ENCODE measurements at places on chromosomes 7 and 10.

GRCh38 chr10:5606864-5607263 is 59.5 kb downstream of the ASB13 start:
- DNase-seq = no peak

DNA sequence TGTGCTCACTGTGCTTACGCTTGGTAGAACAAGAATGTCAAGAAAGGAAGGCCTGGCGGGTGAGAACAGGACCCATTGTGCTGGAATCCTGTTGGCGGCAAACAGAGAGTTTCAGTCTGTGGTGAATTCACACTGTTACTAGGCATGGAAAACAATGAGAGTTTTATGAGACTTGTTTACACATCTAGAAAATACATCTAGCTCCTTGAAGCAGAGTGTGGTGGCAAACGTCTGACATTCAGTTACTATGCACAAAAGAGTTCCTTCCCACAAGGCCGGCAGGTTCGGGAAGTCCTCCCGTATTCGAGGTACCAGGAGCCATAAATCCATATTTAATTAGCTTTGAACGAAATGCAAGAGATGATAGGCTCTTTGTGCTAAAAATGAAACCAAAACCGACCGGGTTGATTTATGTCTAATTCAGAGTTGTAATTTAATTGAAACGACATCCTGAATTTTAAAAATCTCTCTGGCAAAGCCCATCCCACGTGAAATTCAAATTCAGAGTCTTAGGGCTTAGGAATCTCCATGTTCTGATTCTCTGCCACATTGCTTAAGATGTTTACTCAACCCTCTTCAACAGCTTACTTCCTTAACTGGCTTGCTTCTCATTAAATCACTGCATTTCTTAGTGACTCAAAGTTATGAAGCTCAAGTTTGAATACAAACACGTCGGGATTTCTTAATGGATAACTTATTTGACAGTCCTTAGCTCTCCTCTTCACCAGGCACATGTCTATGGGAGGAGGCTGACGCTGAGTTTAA is 299.9 kb upstream of the PITRM1 start:
- DNase-seq = no peak

DNA sequence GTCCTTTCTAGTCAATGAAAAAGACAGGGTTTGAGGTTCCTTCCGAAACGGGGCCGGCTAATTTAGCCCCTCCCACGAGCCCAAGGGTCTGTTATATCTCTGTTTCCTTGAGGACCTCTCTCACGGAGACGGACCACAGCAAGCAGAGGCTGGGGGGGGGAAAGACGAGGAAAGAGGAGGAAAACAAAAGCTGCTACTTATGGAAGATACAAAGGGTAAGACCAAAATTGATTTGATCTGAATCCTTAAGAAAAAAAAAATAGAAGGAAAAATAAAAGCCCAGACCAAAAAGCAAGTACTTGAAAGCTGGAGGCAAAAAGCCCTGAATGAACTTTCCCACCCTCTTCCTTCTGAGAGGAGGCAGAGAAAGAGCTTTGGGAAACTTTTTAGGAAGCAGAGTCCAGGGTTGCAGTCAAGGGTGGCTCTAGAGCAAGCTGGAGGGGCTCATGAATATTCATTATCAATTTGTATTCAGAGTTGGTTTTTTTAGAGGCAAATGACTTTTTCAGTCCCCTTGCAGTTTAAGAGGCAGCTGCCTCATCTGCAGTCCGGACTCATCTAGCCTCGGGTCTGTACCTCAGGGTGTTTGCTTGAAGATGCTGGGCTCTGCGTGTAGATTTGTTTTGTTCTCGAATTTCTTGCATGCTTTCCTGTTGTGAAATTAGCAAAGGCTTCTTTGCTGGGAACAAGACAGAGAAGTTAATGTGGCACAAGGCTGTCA is at the start of gene ENTPD1:
Gene ENTPD1, plus strand, starts transcription at position 123 of the 721 bp plus-strand sequence. Its CDS starts 77 bp downstream, at position 200.
- no peak for DNase-seq

DNA sequence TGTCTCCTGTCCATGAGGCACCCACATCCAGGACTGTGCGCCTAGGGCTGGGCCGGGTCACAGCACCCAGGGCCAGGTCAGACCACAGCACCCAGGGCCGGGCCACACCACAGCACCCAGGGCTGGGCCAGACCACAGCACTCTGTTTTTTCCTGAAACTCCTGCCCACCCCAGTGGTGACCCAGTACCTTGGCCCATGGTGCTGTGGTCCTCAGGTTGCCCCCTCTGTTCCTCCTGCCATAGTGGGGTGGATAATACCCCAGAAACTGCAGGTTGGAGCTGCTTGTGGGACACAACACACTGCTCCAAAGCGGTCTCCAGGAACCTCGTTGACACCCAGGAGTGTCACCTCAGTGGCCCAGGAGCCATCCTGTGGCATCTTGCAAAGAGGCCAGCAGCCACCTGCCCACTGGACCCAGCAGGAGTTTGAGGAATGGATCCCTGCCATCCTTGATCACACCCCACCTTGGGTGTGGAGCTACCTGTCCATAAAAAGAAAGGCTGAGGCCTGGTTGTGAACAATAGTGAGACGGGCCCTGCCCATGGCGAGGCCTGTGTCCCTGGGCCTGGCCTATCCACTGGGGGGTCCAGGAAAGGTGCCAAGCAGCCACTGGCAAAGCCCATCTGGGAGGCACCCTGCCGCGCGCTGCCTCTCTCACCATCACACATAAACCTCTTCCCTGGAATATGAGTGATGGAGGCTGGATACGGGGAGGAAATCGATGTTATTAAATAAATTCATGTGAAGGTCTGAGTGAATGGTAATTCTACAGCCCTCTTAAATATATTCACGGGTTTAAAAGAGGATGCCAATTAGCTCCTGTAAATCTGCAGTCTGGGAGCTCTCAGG is 89.0 kb downstream of the NKX6-2 start:
- DNase-seq = no peak

DNA sequence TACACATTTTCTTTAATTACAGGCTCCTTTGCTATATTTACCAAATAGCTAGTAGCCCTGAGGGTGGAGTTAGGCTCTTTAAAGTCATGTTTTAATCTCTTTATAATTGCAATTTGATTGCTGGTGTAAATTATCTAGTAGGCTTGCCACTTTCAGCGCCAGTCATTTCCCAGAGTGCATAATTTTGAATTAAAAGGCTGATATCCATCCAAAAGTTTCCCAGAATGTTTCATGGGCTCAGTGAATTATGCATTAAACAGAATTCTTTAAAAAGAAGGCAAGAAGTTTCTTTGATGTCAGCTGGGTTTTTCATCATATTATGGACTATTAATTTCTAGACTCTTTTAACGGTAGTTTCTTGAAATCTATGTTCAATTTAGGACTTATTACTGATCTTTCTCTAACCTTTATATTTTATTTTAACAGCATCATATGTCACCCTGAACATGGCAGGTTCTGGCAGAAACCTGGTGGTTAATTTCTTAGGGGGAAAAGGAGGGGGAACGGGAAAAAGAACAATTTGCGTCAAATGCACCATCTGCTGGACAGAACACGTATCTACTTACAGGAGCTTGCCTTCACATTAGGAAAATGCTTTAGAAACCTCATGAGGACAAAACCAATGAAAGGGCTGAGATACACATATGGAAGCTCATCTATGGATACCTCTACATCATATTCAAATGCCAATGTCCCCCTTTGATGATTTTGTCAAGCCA is 171.1 kb downstream of the GRM3 start:
- DNase-seq = peak; percentile 12

- no peak for DNase-seq
Observed at GRCh38 chr10:2548071-2548470, 519.3 kb upstream of the PFKP start.

GRCh38 chr10:84333864-84334451 is 5.6 kb downstream of the CCSER2 start:
- DNase-seq = no peak

- no peak for DNase-seq
Observed at GRCh38 chr7:20601121-20601520, 14.3 kb upstream of the ABCB5 start.
